ENCODE measurements at places on chromosomes 2 and 18.

DNA sequence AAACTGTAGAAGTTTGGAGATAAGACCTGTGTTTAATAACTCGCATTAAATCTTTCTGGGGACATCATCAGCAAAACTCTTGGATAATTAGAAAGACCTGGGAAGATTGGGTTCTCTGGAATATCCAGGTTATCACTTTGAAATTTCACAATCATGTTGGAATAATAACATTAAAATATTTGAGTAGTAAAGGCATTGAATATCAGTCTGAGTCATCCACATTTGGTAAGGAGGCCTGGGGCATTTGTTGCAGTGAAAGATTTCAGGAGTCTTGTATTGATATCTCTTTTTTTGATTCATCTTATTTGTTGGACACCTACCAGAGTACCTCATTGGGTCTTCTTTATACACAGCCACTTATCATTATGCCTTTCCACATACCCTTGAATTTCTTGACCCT is 95.9 kb downstream of the EPB41L5 start:
- DNase-seq, result no peak

DNA sequence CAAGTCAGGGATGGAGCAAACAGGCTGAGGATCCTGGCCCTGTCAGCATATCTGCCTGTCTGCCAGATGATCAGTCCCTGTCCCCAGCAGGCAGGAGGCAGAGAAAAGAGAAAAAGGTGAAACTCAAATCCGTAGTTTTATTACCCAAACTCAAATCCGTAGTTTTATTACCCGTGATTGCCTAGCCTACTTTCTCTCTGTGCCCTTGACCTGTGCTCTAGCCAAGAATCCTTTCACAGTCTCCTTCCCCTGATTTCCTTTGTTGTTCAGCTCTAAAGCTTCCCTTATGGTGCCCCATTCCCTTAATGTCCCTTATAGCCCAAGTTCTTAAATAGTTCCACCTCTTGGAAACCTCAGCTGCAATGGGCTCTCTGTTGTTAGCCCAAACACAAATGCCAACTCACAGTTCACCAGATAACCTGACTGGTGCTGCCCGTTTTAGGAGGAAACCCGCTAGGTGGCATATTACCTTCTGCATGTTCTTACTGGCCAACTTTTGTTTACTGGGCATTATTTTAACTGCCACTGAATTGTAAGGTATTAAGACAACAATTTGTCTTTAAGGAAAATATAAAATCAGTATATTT is 125.7 kb upstream of the FZD5 start:
- DNase-seq, result no peak

DNA sequence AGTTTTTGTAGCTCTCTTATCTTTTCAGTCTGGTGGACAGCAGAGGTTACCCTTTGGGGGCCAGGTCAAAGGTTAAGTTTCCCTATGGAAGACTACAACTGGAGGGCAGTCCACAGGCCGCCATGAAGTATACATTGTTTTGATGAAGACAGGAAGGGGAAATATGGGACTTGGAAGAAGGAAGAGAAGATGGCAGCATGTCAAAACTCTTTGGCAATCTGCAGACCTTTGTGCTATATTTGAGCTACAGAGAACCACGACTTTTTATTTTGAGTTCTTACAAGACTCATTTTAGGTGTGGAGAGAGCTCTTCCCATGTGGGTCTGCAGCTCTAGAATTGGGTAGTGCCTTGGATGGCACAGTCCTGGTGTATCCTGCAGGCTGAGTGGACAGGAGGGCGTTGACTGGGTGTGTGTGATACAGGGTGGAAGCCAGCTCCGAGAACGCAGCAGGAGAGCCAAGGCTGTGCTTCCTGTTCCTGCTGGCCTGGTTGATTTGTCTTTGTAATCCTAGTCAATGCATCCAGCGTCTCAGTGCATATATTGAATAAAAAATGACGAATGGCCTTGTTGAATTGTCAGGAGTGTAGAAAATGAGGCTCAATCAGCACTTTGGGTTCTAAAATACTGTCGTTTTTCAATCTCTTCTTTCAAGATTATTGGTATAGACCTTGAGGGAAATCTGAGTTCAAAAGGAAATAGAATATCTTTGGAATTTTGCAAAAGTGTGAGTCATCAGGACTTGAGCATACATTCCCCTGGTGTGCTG is 11.5 kb downstream of the ITGA6 start:
- no peak for DNase-seq

DNA sequence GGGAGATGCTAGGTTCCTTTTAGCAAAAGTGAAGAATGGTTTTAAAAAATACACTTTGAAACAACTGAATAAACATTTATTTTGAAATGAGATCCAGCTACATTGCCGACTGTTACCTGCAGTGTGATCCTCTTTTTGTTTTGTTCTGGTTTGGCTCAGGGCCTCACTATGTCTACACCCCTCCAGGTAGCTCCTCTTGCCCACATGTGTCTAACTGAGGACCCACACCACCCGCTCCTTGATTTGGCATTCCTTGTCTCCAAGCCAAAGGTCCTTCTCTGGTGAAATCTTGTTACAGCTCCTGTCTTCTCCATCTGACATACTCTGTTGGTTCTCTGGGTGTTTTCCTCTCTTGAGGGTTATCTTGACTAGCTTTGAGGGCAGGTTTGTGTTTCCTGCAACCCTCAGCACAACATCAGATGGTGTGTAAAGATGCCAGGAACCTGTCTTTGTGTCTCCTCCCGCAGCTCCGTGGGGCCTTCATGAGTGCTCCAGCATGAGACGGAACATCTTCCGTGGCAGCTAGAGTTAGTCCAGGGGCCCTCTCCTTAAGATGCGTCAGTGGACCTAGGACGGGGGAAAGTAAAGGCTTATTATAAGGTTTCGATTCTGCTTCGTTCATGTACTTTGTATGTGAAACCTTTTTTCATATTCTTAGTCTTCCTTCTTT is 32.1 kb downstream of the MAP4K4 start:
- DNase-seq, result no peak

- DNase-seq, result no peak
These were observed 113.0 kb downstream of the QPCT start for GRCh38 chr2:37457401-37457901.

DNA sequence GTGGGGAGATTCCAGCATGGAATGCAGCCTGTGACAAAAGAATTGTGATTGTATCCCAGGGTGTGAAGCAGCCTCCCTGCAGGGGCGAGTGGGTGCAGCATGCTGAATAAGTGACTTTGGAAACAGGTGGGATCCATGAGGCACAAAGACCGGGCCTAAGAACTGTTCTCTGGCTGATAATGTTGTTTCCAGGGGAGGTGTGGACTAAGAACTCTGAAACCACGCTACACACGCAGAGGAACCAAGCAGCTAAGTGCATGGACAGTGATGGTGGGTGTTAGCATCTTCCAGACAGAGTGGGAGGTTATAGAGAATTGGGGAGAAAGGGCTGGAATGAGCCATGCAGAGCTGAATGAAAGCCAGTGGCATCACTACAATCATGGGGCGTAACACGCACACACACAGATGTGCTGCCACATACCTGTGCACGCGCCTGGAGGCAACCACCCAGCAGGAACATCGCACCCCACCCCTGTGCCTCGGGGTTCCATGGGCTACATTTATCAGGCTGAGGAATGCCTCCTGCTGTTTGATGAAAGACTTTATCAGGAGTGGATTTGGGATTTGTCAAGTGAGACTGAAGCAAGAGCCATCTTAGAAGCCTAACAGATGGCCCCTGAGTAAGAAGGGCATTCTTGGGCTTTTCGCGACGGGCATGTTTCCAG is 424.5 kb upstream of the SALL3 start:
- no peak for DNase-seq

DNA sequence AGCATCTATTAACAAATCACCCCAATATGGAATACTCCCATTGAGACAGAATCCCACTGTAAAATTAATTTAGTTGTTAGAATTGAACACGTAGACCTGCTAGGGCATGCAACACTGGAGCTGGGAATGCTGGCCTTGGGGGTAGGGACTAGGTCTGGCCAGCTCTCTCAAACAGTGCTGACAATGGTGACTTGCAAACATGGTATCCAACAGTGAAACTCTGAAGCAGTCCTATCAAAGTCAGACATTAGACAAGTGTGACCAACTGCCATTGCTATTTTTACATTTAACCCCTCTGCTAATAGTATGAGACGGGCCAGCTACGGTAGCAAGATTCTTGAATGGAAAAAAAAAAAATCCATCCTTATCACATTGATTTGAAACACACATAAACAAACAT is 7.2 kb downstream of the E2F6 start:
- no peak for DNase-seq

All from NCI-H2029 (cell line).